Esophagus muscularis mucosa (tissue), 4 donors: ENCODE measurements at places on chromosomes 3 and 15. TPM values are rescaled to one million over a fixed set of nuclear protein-coding genes. Genes with fewer than 3 reads are reported as not detected.

The CHL1 gene
- total RNA-seq: 46.5 TPM

The PPM1L gene
- total RNA-seq: 63.5 TPM

The APBA2 gene
- 12.4 TPM for total RNA-seq

The CCR4 gene
- not detected for total RNA-seq

DNA sequence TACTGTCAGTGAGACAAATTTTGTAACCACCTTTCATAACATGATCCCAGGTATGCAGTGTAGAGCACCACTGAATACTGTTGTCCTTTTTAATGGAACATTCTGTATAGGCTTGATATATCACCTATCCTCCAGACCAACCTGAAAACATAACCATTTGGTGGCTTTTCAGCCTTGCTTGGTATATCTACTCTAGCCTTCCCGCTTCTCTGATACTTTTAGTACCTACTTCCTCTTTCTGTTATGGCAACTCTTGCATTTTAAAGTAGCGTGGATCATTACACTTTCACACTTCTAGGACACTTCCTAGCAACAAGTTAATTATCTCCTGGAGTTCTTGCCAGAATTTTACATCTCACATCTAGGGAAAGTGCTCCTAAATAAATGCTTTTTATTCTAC lies 226.6 kb upstream of the ROBO1 start:
- DNase-seq: no peak

GRCh38 chr3:140430494-140430893 lies 247.4 kb upstream of the TRIM42 start:
- peak; percentile 74 for DNase-seq

GRCh38 chr3:120306519-120307455 lies 21.8 kb upstream of the GPR156 start:
- no peak for DNase-seq

- no peak for DNase-seq
These were observed 55.4 kb downstream of the LRCH3 start for GRCh38 chr3:197846491-197846890.

GRCh38 chr3:4531478-4532025 lies 38.4 kb downstream of the ITPR1 start:
- DNase-seq: no peak

DNA sequence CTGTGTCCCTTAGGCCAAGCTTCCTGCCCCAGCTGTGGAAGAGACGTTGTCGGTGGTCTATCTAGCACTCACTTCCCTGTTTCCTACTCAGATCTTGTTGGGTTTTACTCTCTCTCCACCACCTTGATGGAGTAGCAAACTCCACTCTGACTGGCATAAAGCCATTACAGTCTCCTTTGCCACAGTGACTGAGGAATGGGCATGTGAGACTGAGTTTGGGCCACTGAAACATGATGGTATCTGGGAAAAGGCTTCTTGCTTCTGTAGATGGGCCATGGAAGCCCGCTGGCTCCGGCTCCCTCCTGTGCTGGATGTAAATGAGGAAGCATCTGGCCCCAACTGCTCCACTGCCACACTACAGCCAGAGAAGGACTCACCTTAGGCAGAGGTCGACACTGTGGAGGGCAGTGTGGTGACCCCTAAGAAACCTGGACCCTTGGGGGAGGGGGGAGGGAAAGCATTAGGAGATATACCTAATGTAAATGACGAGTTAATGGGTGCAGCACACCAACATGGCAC lies 9.4 kb upstream of the CAMK1 start:
- no peak for DNase-seq

- DNase-seq: no peak
These were observed 46.2 kb upstream of the FOXP1 start for GRCh38 chr3:71629711-71630110.
